ENCODE measurements at places on chromosomes 4 and X.

GRCh38 chr4:7871356-7871755 is 68.3 kb downstream of the AFAP1 start:
- no peak for DNase-seq

DNA sequence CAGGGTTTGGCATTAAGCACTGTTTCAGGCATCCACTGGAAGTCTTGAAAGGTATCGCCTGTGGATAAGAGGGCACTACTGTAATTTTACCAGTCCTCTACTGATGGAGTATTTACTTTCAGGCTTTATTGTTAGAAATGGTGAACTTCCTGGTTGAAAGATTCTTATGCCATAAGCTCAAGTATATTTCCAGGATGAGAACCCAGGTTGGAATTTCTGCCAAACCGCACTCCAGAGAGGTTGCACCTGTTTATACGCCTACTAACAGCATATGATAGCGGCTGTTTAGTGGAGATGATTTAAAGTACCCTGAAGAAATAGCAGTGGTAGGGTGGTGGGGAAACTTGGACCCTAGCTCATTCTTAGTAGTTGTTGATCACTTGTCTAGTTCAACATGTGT is 9.9 kb downstream of the FNIP2 start:
- DNase-seq: no peak

- DNase-seq: no peak
These were observed 260.0 kb downstream of the PACRGL start for GRCh38 chr4:20960291-20960690.

DNA sequence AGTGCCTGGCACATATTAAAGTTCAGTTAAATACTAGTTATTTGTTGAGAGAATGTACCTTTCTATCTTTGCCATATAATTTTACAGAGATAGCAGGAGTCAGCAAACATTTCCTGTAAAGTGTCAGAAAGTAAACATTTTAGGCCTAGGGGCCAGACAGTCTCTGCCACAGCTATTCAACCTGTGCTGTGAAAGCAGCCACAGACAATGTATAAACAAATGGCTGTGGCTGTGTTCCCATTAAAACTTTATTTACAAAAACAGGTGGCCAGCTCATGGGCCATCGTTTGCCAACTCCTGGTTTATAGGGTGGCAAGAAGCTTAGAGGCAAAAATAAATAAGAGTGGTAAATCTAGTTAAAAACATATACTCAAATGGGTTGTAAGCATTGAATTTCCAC is 34.0 kb upstream of the BRS3 start:
- no peak for DNase-seq

GRCh38 chr4:165059386-165059785 is 5.7 kb downstream of the TRIM75 start:
- no peak for DNase-seq

DNA sequence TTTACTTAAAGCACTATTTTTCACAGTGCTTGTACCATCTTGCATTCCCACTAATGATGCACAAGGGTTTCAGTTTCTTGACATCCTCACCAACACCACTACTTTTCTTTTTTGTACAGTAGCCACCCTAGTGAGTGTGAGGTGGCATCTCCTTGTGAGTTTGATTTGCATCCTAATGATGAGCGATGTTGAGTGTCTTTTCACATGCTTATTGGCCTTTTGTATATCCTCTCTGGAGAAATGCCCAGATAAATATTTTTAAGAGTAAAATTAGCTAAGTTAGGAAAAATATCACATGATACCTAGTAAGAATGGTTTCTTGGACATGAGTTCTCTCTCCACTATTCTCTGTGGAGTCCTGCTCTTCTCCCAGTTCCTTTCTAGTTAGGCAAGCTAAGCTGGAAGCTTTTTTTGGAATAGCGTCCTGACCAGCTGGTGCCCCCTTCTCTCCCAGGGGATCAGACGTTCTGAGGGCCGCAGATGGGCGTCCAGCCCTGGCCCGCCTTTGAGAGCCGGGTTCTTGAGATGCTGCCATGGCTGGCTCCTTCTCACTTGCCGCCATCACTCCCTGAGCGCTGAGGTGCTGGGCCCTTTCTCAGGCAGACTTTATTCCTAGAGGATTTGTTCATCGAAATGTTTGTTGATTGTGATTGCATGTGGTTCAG is 132.1 kb downstream of the ARHGAP10 start:
- DNase-seq: no peak

GRCh38 chr4:176271749-176272148 is 2.7 kb upstream of the ASB5 start:
- DNase-seq: no peak

GRCh38 chr4:137181293-137181899 is 350.9 kb downstream of the PCDH18 start:
- DNase-seq: no peak

DNA sequence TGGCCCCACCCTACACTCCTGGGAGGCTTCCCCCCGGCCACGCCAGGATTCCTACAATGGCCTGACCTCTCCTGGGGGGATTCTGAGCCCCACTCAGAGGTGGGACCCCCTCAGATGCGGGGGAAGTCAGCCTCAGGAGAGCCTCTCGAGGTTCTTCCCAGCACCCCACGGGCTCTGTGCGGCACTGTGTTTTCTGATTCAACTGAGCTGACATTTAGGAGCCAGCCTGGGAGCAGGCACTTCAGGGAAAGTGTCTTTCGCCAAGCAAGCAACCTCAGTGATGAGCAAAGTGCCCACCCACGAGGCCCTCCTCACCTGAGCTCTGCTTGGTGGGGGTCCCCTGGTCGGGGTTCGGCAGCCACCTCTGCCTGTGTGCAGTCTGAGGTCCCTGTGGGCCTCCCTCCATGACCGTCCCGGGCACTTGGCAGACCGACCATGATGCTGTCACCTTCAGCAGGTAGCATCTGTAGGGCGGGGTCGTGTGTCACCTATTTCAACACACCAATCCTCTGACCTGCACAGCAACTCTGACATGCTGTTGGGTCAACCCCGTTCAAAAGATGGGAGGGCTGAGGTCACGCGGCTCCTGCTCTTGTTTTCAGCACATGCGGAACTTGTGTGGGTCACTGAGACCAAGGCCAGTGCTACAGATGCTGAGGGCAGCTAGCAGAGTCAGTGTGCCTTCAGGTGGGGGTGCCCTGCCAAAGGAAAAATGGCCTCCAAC is 46.2 kb downstream of the ADRA2C start:
- no peak for DNase-seq

DNA sequence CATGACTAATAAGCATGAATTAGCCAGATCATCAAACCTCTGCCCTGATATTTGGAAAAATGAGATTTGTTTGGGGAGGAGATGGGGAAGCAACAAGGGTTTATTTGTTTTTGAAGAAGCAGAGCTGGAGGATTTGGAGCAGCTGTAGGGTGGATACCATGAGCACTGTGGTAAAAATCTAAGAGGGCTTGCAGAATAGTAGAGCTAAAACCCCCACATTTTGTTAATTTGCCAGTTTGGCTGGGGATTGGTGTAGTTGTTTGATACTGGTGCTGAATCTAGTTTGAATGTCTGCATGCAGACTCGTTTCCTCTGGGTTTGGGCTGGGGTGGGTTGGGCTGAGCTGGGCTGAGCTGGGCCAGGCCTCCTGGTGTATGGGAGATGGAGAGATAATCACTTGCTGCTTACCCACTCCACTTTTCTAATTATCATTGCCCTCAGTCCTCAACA is 43.7 kb downstream of the SMAD1 start:
- no peak for DNase-seq

DNA sequence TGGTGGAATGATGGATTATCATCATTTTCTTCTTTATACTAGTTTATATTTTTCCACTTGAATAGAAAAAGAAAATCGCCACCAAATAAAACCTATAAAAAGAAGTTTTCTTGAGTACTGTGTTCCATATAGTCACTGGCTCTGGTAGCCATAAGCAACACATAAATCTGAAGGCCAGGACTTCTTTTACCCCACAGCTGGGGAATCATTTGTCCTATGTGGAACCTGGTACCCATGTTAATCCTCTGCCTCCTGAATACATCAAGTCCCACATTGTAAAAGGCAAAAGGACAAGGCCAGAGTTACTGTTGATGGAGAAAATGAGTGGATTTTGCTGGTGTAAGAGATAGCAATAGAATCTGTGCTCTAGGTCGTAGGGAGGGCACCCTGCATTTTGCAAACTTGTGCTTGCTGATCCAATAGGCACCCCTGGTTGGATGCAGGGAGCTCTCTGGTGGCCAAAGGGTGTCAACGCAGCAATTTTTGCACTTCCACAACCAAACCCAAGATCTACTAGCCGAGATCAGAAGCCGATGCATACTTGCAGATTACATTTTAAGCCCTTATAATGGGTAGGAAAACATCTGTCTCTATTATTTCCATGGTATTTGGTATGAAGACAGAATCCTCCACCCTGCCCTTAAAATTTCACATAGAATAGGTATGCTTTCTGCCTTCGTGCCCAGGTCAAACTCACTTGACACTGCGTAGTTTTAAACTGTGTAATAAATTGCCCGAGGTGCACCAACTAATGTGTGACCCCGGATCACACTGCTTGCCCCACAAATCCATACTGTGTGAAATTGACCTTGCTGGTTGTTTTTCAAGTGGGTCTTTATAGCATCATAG is 146.2 kb upstream of the SCML1 start:
- DNase-seq: peak; percentile 71

- no peak for DNase-seq
These were observed 47.3 kb upstream of the NFKB1 start for GRCh38 chr4:102453827-102454226.

DNA sequence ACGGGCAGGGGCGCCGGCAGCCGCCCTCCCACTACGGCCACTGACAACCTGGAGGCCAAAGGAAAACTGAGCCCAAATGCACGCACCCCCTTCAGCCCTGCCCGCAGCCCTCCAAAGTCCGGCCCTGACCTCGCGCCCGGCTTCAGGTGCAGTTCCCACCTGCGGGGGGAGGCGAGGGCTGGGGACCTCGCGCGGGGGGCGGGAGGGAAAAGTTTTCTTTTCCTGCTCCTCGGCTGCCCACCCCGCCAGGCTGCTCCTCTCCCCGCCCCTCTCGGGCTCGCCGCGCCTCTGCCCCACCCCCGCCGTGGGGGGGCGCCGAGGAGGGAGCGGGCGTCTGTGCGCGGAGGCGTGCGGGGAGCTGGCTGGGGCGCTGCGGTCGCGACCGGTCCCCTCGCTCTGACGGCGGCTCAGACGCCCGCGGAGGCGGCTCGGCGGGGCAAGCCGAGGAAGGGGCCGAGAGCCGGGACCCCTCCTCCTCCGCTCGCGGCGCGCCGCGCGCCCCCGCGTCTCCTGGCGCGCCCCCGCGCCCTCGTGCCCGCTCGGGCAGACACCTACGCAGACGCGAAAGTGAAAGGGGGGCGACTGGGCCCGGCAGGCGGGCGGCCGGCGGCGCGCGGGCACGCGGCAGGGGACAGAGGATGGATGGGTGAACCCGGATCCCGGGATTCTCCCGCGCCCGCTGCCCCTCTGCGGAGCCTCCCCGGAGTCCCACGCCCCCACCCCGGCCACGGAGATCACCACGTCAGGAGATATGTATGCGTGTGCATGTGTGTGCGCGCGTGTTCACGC is 3.1 kb upstream of the NR3C2 start:
- peak; percentile 73 for DNase-seq

GRCh38 chr4:68951806-68952585 is 392 bp upstream of the UGT2A3 start:
- DNase-seq: no peak

GRCh38 chr4:94831607-94832006 is 73.9 kb downstream of the BMPR1B start:
- DNase-seq: no peak

DNA sequence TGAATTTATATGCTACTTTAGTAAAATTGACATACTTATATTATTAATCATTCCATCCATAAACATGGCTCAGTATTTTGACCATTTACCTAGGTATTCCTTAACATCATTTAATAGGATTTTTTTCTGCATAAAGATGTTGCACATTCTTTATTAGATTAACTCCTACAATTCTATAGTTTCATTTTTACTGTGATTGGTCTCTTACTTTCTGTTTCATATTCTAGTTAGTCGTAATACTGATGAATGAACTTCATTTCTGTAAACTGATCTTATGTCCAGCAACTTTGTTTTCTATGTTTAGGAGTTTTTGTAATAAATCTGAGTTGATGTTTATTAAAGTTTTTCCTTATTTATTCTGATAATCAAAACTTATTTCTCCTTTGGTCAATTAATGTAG is 278.2 kb upstream of the CXXC4 start:
- DNase-seq: no peak

DNA sequence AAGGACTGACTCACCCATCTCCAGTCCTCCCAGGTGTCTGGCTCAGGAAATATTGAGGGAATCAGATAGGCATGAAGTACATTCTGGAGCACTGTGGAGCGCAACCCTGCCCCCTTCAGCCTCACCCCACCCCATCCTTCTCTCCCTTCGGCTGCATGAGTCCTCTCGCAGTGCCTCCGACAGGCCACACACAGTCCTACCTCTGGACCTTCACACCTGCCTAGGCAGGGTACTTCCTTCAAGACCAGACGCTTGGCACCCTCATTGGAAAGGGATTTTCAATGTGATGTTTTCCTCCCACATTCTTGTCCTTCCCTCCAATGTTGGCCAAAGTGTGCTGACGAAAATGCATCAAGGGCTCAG is 26.8 kb upstream of the PPP2R2C start:
- DNase-seq: no peak

GRCh38 chr4:149173241-149174013 is 642.2 kb downstream of the IQCM start:
- no peak for DNase-seq

GRCh38 chr4:48944756-48945241 is 38.2 kb upstream of the OCIAD2 start:
- DNase-seq: peak; percentile 71

GRCh38 chrX:10128386-10128785 is 28.4 kb upstream of the CLCN4 start:
- no peak for DNase-seq

DNA sequence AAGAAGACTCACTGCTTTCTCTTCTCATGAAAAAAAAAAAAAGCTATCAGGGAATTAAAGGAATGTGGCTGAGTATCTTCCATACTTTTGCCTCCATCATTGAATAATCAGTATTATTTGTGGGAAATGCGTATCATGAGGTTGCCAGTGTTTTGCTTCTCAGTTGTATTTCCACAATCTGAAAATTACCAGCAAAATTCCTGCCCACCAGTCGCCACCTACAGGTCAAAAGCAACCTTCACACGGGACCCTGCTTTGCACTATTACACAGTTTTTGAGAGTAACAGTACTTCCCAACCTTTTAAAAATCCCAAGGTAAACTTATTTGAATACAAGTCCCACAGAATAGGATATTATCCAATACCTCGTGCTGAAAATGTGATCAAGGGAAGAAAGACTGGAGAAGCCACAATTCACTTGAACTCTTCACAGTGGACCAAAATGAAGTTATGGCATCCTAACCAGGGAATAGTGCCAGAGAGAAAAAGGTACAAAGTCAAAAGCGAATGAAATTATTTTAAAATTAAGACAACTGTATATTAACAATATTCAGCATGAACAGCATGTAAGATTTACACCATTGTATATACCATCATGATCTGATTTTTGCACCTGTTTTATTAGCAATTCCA is 30.4 kb downstream of the PGRMC1 start:
- peak; percentile 21 for DNase-seq

GRCh38 chr4:100084892-100085291 is 105.4 kb downstream of the DDIT4L start:
- no peak for DNase-seq

GRCh38 chrX:56113785-56114436 is 118.2 kb upstream of the KLF8 start:
- no peak for DNase-seq

GRCh38 chr4:7929118-7929951 is 10.3 kb downstream of the AFAP1 start:
- no peak for DNase-seq
